NCI-H1436 treated with DMSO at 0.1 percent for 48 hours (cell line): ENCODE measurements at places on chromosomes 11 and 22.

GRCh38 chr22:44192098-44192815, 11.5 kb downstream of the PARVG start:
- DNase-seq = no peak

GRCh38 chr11:44356351-44356750, 46.4 kb upstream of the ALX4 start:
- DNase-seq = no peak

DNA sequence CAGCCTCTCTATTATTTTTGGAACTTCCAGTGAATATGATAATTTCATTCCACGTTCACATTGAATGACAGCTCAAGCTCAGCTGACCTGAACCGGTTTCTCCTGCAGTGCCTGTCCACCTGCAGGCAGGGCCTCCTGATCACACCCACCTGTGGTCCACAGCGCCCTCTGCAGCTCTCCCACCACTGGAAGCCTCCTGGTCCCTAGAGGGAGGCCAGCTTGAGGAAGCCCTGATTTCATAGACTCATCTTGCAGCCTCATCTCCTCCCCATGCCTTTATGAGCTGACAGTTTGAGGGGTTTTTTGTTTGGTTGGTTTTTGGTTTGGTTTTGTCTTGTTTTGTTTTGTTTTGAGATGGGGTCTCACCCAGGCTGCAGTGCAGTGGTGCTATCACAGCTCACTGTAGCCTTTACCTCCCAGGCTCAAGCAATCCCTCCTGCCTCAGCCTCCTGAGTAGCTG, 29.9 kb upstream of the MALAT1 start:
- DNase-seq = peak; percentile 23

DNA sequence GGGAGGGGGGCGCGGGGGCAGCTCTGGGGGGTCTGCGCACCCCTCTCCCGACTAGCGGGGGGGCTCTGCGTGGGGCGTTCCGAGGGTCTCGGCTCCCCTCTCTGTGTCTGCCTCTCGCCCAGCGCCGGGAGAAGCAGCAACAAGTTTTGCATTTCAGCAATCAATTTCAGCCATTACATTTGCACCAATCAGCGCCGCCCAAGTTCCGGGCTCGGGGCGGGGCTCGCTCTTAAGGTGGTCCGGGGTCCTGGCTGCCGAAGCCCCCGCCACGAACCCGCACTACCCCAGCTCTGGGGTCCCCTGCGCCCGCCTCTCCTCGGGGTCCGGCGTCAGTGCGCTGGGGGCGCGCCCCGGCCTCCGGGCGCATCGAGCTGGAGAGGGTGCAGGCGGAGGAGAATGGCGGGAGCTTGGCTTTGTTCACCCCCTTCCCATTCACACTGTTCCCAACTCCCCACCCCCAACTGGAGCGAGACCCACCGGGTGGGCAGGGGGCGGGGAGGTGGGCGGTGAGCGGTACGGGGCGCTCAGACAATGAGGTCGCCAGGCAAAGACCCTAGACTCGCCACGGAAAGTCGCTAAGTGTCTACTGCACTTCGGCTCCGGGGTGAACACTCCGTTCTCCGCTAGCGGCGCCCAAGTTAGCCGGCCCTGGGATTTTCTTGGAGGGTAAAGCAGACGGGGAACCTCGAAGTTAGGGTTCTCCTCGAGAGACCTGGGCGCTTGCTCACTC, at the start of gene MN1:
Gene MN1, minus strand, starts transcription at position 141 of the 730 bp plus-strand sequence. CDS start 1,213 bp downstream, outside the sequence.
- no peak for DNase-seq

DNA sequence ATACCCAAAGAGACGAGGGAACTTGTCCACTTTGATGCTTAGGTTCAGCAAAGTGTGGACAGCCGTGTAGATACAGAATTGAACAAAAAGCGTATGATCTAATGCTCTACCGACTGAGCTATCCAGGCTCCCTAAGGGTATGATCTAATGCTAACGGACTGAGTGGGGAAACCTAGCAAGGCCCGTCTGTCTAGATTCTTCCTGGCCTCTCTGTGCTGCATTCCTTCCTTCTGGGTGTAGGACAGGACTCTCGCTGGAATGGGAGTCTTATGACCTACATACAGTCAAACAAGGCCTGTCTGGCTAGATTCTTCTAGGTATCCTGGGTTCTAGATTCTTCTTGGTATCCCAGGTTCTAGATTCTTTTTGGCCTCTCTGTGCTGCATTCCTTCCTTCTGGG, 8.4 kb upstream of the SLC15A3 start:
- no peak for DNase-seq

GRCh38 chr11:67022961-67023956, at the start of gene SYT12:
TSS of gene SYT12 (plus strand) at chr11:67023134. CDS start at chr11:67030145, 7,011 bp downstream.
- no peak for DNase-seq

GRCh38 chr11:3934658-3935057, 79.2 kb downstream of the STIM1 start:
- no peak for DNase-seq

DNA sequence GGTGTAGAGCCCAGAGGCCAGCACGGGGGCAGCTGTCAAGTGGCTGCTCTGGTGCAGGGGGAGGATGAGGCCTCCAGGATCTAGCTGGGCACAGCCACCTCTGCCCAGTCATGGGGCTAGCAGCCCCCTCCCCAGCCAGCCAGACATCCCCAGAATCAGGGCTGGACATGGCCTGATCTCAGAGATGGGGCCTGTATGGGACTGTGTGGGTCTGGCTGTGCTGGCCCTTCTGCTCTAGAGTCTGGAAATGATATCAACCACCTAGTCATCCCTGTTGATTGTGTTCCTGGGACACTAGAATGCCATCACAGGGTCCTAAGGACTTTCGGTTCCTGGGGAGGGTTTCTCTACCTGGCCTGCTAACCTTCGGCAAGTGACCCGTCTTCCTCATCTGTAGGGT, 2.8 kb downstream of the FLRT1 start:
- DNase-seq = no peak

GRCh38 chr11:63567044-63567840, 4.1 kb upstream of the PLAAT2 start:
- peak; percentile 28 for DNase-seq

- DNase-seq = no peak
These were observed 11.1 kb downstream of the TXN2 start for GRCh38 chr22:36470162-36470993.

DNA sequence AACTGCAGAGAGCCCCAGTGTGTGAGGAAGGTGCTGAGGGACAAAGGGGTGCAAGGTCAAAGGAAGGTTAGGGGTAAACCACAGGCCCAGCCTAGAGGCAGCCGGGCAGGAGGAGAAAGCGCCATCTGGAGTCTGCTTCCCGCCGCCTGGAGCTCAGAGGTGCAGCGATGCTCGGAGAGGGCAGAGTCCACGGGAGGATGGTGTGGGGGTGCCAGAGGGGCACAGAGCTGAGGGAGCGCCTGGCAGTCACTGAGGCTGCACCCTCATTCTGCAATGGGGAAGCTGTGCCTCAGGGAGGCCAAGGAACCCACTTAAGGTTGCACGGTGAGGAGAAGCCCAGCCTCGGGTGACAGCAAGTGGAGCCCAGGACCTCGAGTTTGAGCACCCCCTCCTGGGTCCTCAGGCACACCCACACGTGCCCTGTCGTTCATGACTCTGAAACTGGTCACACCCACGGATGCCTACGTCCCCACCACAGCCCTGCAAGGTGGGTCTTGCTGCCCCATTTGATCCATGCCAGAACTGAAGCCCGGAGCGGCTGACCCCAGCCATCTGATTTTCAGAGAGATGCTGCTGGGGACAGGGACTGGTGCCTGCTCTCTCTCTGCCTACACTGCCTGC, 1.6 kb downstream of the IL2RB start:
- no peak for DNase-seq

GRCh38 chr11:116849486-116849885, 12.1 kb upstream of the APOA1 start:
- no peak for DNase-seq
